ENCODE measurements at places on chromosomes 16 and 17.

- DNase-seq, result peak; percentile 10
Measured at GRCh38 chr17:7408252-7408727, 645 bp downstream of the NLGN2 start.

DNA sequence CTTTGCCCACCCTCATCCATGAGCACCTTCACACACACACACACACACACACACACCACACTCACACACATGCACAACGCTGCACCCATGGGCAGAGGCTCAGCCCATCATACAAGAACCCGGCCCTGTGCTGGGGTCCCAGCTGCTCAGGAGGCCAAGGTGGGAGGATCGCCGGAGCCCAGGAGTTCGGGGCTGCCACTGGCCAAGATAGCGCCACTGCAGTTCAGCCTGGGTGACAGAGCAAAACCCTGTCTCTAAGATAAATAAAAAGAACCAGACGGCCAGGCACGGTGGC is 3.4 kb upstream of the FSCN2 start:
- DNase-seq, result no peak

- DNase-seq, result no peak
Measured at GRCh38 chr16:23283571-23283970, 18.5 kb upstream of the SCNN1B start.

DNA sequence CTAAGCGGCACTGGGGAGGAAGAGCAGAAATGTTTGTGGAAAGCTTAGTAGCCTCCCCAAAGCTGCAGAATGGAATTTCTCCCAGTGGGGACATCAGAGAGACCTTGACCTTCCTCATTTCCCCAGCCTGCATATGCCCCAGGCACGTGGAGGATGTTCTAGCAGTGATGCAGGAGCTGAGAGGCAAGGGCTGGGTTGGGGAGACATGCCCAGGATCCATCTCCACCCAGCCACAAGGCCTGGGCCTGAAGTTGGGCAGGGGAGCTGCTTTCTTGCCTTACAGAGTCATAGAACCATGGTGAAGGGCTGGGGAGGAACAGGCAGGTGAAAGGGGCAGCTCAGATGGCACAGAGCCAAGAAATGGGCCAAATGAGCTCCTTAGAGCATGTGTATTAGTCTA is 104.0 kb downstream of the TMEM132E start:
- no peak for DNase-seq

DNA sequence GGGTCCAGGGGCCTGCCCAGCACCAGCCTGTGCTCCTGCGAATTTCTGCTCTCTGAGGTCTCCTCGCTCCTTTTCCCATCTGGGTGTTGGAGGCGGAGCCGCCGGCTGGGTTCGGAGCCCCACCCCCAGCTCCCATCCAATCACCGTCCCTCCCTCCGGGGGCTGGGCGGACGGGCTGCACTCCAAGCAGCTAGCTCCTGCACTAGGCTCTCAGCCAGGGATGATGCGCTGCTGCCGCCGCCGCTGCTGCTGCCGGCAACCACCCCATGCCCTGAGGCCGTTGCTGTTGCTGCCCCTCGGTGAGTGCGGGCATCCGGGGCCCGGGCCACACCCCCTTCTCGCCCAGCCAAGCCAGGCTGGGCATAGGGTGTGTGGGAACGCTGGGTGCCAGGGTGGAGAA is at the start of gene NRN1L:
Gene NRN1L (plus strand): TSS at position 202 of the 400 bp plus-strand sequence. CDS start 19 bp downstream, at position 221.
- DNase-seq, result no peak

- no peak for DNase-seq
Measured at GRCh38 chr17:13253733-13254410, 236.0 kb upstream of the ELAC2 start.

DNA sequence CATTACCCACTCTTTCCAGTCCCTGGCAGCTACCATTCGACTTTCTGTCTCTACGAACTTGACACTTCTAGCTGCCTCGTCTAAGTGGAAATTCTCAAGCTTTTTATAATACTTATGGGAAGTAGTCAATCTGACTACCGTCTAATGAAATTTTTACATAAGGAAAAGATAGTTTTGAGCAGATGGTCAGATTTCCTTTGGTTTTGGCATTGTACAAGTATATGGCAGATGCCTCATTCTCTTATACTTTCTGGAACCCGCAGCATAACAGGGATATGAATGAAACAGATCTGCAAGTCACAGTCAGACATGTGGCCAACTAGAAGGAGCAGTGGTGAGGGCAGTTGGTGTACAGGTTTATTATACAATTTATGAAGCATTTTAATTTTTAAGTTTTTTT is 146.0 kb downstream of the PITPNC1 start:
- no peak for DNase-seq

DNA sequence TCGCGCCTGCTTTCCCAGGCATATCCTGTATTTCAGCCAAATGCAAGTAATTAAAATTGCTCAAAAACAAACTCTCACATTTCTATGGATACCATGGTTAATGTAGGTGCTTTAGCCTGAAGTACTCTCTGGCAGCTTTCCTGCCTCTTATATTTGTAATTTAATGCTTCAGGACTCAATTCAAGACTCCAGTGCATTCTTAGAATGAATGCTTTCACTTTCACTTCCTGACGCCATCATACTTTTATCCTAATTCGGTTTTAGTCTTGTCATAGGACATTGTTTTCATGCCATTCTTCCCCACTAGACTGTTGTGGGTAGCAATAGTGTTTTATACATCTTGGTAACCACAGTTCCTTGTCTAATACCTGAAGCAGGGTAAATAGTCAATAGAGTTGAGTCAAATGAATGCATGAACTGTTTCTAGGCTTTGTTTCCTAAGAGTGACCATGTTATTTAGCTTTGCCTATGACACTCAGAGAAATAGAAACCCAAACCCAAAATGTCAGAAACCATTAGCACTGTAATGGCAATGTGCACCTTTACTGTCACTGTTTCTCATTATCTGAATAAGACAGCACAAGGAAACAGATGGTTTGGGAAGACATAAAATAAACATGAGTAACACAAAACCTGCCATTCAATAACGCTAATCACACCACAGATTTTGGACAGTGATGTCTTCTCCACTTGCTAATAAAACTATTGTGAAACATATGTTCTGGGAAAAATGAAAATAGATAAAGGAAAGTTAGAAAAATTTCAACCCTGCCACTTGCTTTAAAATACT is 705.5 kb downstream of the CDH11 start:
- no peak for DNase-seq

DNA sequence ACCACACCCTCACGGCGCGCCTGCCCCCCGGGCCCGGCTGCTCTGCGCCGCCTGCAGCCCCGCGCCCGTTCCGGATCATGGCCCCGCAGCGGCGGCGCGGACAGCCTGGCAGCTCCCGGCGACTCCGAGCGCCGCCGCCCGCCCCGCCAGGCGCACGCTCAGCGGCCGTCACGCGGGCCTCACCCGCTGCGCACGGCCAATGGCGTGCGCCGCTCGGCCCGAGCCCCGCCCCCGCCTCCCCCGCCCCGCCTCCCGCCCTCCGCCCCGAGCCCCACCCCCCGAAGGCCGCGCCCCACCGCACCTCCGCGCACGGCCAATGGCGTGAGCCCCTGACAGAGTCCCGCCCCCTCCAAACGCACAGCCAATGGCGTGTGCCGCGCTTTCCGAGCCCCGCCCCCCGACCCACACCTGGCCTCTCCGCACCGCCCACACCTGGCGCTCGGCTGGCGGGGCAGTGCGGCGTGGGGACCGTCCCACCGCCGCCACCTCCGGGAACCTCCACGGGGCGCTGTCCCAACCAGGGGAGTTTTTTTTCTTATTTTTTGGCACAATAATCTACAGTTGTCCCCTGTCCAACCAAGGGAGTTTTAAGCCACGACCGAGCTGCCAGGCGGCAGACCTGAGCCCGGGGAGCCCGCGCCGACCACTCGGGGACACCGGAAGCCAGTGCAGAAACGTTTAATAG is at the start of gene PCYT2:
Gene PCYT2 (minus strand): TSS at position 123 of the 685 bp plus-strand sequence. CDS start 44 bp downstream, at position 79.
- DNase-seq, result peak; percentile 91

GRCh38 chr16:77723108-77723514 is 797 bp downstream of the NUDT7 start:
- DNase-seq, result peak; percentile 4

DNA sequence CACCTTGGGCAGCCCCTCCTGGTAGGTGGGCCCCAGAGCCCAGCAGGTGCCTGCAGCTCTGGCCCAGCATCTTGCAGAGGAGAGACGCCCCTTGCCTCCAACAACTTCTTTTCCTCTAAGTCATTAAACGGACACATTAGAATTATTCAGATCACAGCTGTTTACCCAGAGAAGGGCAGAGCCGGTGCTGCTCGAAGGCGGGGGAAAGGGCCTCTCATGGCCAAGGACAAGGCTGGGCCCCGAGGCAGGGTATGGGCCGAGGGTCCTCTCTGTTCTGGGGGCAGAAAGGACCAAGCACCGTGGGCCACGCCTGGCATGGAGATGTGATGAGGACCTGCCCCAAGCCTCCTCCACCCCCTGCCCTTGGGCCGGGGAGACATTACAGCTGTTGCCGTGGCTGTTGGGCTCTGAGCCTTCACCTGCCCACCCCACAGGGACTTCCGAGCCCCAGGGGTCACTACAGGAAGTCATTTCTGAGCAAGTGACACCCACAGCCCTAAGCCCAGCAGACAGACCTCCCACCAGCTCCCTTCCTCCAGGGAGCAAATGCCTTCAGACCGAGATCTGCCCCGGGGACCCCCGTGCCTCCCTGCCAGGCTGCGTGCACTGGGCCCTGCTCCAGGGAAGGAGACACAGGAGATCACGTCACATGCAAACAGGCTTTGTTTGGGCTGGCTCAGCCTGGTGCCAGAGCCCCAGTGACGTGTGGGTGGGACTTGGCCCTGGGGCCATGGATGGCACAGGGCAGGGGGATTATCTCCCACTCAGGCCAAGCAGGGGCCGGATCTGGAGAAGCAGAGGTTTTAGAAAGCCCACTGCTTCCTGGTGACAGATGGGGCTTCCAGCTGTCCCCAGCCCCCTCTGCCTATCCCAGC is 699 bp upstream of the PVALEF start:
- no peak for DNase-seq

- no peak for DNase-seq
Measured at GRCh38 chr16:19831678-19832077, 53.0 kb downstream of the GPRC5B start.

DNA sequence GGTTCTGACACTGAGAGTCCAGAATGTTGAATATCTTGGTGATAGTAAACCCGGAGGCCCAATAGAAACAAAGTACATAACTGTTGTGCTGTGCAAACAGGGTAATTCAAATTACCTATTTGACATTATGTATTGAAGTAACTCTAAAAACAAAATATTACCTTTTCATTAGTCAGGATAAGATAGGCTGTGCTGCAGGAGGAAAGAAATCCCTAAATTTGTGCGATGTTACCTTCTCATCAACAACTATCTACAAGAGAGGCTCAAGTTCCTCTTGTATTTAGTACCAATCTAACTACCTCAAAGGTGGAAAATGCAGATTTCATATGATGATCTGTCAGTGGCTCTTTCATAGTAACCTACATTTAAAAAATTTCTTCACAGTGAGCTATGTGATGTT is 367.2 kb downstream of the ZFHX3 start:
- no peak for DNase-seq

- DNase-seq, result no peak
Measured at GRCh38 chr16:24214992-24215391, 41.1 kb upstream of the CACNG3 start.

GRCh38 chr16:70656712-70657263 is 10.4 kb downstream of the IL34 start:
- DNase-seq, result no peak

GRCh38 chr16:6382924-6383459 is 949.7 kb upstream of the RBFOX1 start:
- no peak for DNase-seq

GRCh38 chr17:29252101-29252791 is 5.6 kb downstream of the CRYBA1 start:
- DNase-seq, result no peak

GRCh38 chr17:60640503-60640902 is 37.1 kb upstream of the BCAS3 start:
- no peak for DNase-seq

GRCh38 chr17:44655983-44656710 is at the start of gene MEIOC:
Gene MEIOC, plus strand, starts transcription at chr17:44656468. Its CDS starts 146 bp downstream, at chr17:44656614.
- DNase-seq, result peak; percentile 2

GRCh38 chr17:63345611-63346010 is 100.5 kb downstream of the CYB561 start:
- no peak for DNase-seq

DNA sequence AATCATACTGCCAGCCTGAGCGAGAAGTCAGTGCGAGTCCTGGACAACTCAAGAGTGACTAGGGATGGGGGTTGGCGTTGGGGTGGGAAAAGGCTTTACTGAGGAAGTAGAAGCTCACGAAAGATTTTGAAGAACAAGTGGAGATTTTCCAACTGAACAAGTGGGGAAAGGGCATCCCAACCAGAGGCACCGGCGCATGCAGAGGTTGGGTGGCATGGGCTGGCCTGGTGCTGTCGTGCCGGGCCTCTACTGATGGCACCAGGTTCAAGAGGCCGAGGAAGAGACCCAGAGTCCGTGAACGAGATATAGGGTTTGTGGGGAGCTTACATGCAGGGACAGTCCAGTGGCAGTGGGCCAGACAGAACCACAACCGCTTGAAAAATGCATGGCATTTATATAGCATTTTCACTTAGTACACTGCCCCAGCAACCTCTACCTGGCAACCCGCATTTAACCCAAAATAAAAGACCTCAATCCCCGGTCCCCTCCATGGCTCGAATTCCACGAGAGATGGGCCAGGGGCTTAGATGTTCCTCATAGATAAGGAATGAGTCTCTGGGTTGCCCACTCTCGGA is 7.7 kb upstream of the ITGA3 start:
- no peak for DNase-seq

DNA sequence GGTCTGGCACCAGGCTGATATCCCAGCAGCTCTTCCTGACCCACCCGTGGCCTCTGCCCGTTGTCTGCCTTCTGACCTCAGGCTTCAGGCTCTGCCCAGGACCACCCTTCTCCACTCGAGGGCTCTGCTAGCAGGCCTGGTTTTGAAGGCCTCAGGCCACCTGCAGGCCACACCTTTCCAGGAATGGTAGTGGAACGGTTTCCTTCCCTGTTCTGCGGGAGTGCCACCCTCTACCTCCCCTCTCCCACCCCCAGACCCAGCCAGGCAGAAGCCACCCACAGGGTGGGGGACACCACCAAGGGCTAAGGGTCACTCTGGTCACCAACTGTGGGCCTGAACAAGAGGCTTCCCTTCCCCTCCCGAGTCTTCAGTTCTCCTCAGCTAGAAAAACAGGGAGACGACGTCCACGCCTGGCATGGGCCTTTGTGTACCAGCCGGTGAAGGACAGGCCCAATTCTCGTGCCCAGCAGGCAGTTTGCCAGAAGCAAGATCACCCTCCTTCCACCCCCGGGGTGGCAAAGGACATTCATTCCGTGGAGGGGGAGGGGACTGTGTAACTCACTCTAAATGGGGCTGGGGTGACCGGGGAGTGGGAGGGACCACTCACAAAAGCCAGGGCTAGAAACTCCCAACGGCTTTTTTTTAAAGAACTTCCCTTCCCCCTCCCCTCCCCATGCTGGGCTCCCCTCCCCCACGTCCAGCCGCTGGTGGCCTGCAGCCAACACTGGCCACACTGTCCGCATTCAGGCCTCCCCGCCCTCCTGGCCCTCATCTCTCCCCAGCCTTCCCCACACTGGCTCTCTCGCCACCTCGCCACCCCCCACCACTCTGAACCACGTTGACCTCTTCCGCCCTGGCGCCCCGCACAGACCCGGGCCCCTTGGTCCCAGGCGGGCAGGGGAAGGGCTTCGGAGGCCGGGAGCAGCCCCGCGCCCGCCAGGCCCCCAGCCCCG is 7.7 kb downstream of the CBX4 start:
- DNase-seq, result no peak

GRCh38 chr17:60391471-60392041 is 377 bp downstream of the USP32 start:
- no peak for DNase-seq
